Anterior cingulate cortex (tissue), 58 donors: ENCODE measurements at places on chromosomes 3 and 15.

GRCh38 chr3:53350652-53351051 is 3.3 kb upstream of the DCP1A start:
- no peak for DNase-seq

GRCh38 chr15:23079766-23080165 is 40.4 kb upstream of the TUBGCP5 start:
- DNase-seq: no peak

DNA sequence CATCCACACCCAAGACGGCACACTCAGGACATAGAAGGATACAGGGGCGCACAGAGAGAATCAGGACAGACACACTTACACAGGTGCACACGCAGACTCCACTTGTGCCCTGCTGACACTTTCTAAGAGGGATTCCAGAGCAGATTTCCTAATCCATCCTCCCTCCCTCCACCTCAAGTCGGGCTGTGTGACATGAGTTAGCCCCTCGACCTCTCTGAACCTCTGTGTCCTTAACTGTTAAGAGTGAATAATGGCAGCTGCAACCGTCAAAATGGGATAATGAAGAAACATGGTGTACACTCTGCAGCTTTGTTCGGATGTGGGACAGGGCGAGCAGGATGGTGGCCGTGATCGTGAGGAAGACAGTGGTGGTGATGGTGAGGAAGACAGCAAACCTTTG is 100.1 kb downstream of the CPN2 start:
- DNase-seq: no peak

DNA sequence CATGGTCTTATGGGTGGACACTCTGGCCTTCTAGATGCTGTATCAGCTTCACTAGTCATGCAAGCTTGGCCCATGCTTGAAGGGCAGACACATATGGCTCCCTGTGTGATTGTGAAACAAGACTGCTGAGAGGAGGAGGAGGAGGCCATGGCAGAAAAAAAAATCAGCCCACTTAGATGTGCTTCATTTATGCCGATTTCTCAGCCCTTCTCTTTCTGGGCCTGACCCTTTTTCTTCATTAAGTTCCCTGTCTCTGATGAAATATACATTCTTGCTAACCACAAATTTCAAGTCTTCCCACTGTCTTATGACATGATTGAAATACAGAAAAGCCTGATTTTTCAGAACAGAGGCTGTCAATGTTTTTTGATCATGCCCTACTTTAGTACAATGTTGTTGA is 213.0 kb upstream of the FEZF2 start:
- DNase-seq: no peak

GRCh38 chr3:113148284-113148683 is 63.1 kb upstream of the BOC start:
- no peak for DNase-seq
